Epithelial cell of prostate (primary cell): ENCODE measurements at places on chromosomes 11 and 22.

GRCh38 chr11:12050470-12051286 lies 42.3 kb upstream of the DKK3 start:
- DNase-seq = no peak

DNA sequence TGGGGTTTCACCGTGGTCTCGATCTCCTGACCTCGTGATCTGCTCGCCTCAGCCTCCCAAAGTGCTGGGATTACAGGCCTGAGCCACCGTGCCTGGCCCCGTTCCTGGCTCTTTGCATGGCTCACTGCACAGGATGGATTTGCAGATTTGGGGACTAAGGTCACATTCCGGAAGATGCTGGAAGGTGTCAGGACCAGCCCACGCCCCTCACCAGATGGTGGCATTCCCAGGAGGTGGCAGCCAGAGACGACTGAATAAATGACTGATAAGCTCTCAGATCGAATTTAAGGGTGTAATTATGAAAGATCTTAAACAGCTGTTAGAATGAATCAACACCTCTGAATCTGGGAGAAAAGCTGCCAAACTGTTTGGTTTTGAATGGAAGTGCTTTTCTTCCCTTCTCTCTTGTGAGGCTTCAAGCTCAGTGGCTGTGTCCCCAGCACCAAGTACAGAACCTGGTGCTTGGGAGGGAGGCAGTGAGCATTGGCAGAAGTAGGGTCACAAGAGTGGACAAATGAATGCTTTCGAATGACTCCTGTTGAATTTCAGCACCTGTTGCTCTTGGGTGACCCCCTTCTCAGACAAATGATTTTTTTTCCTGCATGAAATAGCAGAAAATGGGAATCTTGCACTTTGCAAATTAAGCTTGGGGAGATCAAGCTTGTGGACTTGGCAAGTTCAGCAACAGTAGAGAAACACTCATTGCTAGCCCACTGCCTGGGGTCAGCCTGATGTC lies 69.6 kb downstream of the KIAA1671 start:
- DNase-seq = no peak

GRCh38 chr11:79232346-79232745 lies 208.5 kb downstream of the TENM4 start:
- no peak for DNase-seq

DNA sequence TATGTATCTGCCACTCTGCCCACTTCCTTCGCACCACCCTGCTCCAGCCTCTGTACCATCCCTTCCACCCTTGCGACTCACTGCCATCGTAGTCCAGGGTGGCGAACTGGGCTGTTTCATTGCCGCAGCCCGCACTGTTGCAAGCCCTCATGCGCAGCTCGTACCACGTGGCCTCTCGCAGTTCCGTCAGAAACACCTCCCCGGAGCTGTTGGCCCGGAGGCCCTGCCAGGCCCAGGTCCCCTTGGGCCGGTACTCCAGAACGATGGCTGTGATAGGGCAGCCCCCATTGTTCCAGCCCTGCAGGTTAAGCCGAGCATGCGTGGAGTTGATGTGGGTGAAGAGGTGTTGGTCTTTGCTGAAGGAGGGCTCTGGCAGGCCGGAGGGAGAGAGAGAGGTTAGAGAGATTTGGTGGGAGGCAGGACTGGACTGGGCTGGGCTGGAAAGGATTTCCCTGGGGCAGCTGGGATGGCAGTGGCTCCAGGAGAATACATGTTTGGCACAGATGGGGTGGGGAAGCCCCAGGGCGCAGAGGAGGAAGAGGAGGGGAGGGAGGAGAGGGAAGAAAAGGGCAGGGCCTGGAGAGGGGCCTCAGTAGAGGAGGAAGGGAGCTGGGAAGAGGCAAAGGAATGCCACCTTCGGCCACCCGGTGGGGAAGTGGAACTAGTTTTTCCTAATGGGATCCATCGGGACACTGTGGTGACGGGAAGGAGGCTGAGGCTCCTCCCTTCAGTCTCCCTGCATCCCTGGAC lies 109.6 kb downstream of the CEP164 start:
- no peak for DNase-seq
